Cardiac septum (tissue), 1 donor: ENCODE measurements at places on chromosomes 12 and 14. TPM values are rescaled to one million over a fixed set of nuclear protein-coding genes. Genes with fewer than 3 reads are reported as not detected.

Gene GPRC5A
- 0.78 TPM for total RNA-seq

Gene LYZ
- 32.9 TPM for total RNA-seq

Gene DAO
- total RNA-seq, result not detected

Gene MYH6
- total RNA-seq, result 170 TPM

Gene PPP1R1A
- 37.9 TPM for total RNA-seq

- DNase-seq, result no peak
Observed at GRCh38 chr12:62711631-62712241, 223.2 kb downstream of the PPM1H start.

GRCh38 chr14:50397390-50398188, 908 bp upstream of the CDKL1 start:
- no peak for DNase-seq

DNA sequence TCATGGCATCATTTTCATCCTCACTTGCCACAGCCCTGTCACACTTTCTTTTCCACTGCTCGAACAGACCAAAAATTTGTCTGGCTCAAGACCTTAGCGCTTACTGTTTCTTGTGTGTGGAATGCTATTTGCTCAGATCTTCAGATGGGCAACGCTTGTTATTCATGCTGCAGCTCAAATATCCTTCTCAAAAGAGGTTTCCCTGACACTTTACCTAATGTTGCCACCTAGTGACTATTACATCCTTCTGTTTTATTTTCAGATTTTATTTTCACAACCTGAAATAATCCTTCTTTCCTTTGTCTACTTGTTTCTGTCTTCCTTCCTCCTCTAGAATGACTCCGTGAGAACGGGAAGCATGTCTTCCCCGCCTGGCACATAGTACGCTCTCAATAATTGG, 5.6 kb downstream of the FBXO33 start:
- DNase-seq, result no peak

DNA sequence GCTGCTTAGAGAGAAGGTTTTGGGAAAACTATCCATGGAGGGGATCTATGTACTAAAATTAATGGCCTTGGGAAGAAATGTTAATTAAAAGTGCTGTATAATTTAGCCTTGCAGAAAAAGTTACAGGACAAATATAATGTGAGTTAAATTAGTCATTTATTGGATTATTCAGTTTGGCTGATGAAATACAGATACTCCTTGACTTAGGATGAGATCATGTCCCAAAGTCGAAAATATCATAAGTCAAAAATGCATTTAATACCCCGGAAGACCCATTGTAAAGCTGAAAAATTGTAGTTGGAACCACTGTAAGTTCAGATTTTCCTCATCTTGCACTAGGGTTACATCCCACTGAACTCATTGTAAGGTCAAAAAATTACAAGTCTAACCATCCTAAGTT, 9.7 kb downstream of the RTRAF start:
- DNase-seq, result no peak

GRCh38 chr14:69325646-69326265, 65.8 kb downstream of the GALNT16 start:
- DNase-seq, result peak; percentile 63

- no peak for DNase-seq
Observed at GRCh38 chr14:75223664-75224154, 47.3 kb upstream of the TMED10 start.

DNA sequence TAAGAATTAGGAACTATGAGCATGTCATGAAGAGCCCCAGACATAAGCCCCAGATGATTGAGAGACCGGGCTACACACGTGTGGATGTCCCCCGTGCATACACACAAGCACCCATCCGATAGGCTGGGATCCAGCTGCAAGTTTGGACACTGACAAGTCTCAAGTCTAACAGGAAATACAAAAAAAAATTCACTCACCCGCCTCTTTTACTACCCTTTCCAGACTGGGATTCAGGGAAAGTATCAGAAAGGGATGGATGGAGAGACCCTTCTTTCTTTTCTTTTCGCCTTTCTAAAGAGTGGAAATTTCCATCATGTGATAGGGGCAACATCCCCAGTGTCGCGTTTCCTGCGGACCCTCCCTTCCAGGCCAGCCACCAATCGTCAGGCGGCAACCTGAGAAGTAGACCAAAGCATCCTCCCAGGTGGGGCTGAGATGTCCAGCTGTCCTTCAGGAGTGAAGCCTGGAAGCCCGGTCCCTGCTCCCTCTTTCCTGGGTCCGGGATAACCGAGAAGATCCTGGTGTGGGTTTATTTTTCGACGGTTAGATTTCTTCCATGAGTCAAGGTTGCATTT, 6.4 kb upstream of the SLC38A4 start:
- no peak for DNase-seq

GRCh38 chr12:49328816-49329215, 5.8 kb downstream of the TROAP start:
- DNase-seq, result no peak

GRCh38 chr12:9109737-9110491, 5.8 kb downstream of the A2M start:
- DNase-seq, result no peak

DNA sequence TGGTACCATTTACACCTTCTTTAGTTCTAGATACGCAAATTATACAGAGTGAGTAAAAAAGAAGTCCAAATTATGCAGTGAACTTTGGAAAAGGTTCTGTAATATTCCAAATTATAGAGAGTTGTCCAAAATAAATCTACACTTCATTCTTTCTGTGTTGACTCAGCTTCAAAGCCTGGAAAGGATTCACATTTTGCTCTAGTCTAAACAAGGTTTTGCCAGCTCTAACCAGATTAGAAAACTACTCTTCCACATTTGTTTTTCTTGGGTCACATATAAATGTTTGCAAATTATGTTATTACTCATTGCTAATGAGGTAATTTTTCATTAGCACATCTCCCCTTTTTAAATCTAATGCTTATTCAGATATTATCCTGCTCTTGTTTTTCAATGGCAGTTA, 1562.4 kb upstream of the SEL1L start:
- no peak for DNase-seq

GRCh38 chr12:104582739-104583138, 126.0 kb downstream of the CHST11 start:
- no peak for DNase-seq

DNA sequence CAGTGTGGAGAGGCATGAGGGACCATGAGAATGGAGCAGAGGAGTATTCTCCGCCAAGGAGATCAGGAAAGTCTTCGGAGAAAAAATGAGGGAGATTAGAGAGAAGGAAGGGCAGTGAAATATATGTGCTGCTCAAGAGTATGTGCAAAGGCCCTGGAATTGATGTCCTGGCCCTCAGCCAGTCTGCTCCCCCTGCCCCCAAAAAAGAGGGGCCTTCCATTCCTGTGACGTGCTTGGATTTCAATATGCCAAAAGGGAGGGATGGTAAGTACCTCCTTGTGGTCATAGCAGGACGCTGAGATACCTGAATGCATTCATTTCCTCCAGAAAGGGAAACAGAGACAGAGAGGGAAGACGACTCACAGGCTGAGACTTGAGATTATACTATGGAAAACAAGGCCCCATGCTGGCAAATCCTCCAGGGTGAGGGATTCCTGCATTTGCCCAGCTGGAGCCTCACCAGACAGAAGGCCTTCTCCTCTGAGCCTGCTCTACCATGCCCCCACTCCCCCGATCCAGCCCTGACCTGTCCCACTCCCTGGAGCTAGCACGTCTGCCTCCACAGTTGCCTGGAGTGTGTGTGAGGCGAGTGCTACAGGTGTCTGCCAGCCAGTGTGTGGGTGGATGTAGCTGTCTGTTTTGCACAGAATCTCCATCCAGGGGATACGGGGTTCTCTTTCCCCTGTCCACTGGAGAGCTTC, 3.9 kb upstream of the RARG start:
- DNase-seq, result no peak

- no peak for DNase-seq
Observed at GRCh38 chr12:96034621-96035282, 635 bp downstream of the LTA4H start.

DNA sequence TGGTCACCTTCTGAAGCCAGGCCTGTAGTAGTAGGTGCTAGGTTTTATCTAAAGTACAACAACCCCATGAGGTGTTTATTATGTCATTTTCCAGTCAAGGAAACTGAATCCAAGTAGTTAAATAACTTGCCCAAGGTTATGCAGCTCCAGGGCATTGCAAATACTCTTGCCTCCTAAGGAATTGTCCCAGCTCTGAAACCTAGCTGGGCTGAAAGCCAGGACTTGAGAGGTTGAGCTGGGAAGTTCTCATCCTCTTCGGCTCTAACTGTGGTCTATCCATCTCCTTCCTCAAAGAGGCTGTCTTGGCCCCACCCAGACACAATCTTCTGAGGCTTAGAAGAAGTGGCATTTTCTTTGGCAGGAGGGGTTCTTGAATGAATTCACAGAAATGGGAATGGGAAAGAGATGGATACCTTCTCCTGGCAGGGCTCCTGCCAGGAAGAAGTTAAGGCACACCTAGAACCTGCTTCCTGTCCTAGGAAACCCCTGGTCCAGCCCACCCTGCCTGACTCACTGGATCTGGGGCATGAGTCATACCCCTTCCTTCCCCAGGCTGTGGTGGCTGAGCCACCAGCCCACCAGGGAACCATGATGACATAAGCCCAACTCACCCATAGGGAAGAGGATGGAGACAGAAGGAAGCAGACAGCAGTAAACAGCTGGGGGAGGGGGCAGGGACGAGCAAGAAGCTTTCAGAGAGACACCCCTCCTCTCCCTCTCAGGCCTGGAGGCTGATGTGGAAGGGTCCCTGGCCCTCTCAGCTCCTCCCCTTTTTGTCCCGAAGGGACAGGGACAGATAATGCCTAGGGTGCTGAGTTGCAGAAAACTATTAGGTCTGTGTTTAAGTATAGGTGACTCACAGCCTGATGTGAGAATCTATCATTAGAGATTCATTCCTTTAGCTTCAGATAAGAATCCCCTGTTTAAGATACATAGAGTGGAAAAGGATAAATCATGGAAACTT, 2.1 kb upstream of the PLEK2 start:
- no peak for DNase-seq

DNA sequence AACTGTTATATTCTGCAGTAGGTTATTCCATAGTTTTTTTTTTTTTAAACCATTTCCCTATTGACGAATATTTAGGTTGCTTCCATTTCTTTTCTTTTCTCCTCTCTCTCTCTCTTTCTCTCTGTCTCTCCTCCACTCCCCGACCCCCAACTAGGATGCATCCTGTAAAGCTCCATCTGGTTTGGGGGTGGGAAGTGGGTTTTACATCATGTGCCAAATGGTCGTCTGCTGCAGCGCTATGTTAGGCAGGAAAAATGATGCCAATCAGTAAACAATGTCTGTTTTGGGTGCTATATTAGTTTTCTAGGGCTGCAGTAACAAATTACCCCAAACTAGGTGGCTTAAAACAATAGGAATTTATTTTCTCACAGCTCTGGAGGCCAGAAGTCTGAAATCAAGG, 465.0 kb downstream of the AACS start:
- no peak for DNase-seq

GRCh38 chr12:58932806-58933681, 12.7 kb upstream of the LRIG3 start:
- no peak for DNase-seq

DNA sequence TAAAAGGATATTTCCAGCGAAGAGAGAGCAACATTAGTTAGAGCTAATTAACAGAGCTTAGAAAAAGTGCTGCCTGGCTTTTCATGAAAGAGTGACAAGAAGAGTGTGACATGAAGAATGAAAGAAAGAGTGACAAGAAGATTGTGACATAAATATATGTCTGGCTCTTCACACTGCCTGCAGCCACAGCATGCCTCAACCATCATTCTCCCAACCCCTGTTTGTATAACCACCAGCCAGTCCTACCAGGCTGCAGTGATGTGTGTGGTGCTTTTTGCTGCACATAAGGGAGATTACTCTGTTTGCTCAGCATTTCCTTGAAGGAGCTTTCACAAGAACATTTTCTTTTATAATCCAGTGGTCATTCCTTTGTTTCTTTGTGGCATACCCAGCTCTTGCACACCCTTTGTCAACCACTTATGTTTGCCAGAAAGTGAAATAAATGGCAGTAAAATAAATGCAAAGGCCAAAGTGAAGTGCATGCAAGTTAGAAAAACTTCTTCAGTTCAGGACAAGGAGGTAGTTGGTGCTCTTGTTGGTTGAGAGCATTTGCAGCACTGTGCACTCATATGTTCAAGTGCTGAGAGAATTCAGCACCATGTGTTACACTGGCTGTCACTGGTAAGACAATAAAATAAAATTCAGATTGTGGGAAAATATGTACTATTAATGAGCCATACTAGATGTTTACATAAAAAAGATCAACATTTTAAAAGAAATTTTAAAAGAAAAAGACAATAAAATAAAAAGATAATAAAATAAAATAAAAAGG, 50.6 kb downstream of the KIF21A start:
- no peak for DNase-seq

- peak; percentile 71 for DNase-seq
Observed at GRCh38 chr14:74974364-74975058, 19.1 kb upstream of the PGF start.

DNA sequence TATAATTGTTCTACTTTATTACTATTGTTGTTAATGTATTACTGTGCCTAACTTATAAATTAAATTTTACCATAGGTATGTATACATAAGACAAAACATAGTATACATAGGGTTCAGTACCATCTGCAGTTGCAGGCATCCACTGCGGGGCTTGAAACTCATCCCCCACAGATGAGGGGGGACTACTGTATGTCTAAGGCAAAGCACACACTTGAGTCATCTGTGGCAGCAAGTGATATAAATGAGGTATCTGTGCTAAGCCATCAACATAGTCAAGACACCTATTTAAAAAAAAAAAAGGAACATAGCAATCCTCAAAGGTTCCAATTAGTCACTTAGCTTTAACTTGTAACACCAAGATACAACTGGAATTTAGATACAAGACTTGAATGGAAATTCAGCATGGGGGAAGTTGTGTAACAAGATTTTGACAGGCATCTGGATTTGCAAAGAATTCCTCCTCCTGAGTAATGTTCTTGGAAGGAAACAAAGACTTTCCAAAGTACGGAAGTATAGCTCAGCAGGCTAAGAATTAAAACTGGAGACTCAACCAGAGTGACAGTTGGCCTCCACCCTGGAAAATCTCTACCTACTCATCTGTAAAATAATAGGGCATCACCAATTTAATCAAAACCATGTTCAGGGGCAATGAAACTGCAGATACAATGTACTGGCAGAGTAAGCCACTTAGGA, 14.9 kb downstream of the DCAF5 start:
- no peak for DNase-seq

DNA sequence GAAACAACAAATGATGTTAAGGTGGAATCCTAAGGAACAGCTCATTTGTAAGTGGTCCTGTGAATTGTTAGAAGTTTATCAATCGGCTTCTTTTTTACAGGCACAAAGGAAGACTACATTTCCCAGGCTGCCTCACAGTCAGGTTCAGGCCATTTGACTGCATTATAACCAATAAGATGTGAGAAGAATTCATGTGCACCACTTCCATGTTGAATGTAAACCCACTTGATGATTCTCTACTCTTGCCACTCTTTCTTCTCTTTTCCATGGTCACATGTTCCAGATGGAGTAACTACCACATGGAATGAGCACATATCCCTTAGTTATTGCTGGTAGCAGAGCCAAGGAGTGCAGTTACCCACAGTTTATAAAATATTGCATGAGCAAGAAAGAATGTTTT, 67.1 kb upstream of the GZMB start:
- DNase-seq, result no peak
